ENCODE measurements at places on chromosomes 2 and 18.

- no peak for DNase-seq
Measured at GRCh38 chr2:134540990-134541389, 177.8 kb downstream of the TMEM163 start.

DNA sequence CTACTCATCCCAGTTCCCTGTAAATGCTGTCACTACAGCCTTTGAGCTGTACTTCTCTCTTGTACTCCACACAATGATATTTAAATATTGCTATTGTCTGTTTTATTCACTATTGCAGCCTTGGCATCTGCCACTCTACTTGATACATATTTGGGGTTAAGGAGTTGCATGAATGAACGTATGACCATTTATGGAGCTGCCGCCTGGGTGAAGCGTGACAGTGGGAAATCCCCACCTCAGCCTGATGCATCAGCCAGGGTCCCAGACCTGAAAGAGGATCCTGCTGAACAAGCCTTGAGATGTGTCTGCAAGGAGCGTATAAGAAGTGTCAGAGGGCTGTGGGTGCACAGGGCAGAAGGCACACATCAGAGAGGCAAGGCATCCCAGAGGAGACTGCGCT, 39.1 kb downstream of the MRPL35 start:
- no peak for DNase-seq

DNA sequence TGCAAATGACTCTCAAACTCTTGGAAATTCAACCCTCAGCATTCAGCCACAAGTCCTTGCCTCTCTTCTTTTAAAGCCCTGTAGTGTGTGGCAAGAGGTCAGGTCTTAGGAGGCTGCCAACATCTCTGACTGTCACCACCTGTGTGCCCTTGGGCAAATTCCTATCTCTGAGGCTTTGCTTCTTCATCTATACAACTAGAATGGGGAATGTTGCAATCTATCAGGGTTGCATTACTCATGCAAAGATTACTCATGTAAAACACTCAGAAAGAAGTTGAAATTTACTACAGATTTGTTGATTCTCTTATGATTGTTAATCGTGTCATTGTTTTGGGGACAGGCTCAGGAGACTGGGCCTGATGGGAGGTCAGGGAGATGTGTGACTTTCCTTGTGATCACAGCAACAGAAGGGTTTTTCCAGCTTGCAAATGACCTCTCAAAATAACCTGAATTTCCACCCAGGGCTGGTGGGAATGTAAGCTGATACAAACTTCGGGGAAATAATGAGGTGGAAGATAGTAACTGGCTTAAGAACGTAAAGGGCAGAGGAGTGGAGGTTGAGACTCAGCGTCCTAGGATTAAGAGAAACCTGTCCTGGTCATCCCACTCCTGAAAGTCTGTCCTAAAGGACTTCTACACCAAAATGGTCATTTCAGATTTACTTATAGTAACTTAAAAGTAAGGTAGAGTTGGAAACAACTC, 32.1 kb upstream of the SIGLEC15 start:
- DNase-seq: peak; percentile 80

DNA sequence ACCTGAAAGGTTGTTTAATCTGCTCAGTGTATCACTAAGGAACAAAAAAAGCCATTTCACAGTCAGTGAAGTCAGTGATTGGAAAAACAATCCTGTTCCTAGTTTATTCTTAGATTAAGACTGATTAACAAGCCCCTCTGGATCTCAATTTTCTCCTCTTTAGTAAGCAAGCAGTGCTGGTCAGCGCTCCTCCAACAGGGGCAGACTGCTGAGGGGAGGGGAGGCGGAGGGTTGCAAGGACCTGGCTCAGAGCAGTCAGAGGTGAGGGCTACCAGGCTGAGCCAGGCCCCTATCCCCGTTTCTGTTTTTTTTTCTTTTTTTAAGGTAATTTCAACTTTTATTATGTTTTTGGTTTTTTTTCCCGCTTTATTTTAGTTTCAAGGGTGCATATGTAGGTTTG, 24.7 kb upstream of the KCNS3 start:
- DNase-seq: no peak

GRCh38 chr18:59627414-59627813, 69.8 kb downstream of the CCBE1 start:
- no peak for DNase-seq

DNA sequence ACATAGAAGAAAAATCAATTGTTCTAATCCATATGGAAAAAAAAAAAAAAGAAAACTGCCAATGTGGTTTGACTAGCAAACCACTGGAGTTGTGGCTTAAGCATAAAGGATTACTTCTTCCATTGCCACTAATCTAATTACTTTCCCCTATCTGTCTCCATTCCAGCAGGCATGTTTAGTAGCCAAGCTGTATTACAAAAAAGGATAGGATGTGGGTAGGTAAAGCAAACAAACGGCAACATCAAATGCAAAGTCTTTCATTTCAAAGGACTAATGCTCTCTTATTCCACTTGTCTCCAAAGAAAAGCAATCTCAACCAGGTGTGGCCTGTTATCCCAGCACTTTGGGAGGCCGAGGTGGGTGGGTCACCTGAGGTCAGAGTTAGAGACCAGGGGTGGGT, 36.5 kb downstream of the SLC8A1 start:
- DNase-seq: no peak

- DNase-seq: no peak
Measured at GRCh38 chr2:231370429-231370748, 25.1 kb upstream of the B3GNT7 start.

- no peak for DNase-seq
Measured at GRCh38 chr18:10442551-10442971, 11.9 kb upstream of the APCDD1 start.

- DNase-seq: no peak
Measured at GRCh38 chr2:88232074-88232782, 62.1 kb downstream of the THNSL2 start.

DNA sequence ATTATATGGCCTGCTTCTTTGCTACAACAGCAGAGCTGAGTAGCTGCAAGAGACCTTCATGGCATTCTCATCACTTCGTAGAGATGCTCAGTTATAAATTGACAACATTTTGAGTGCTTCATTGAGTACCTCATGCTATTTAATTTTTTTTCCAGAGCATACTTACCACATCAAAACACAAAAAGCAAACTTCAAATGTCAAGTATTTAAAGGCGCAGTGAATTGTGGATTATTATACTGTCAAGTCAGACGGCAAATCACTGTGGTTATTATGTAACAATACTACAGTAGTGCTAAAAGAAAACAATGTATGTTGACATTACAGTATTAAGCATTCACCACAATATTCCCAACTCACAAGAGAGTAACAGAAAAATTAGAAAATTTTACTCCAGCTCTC, 12.5 kb downstream of the ZC3H8 start:
- no peak for DNase-seq

GRCh38 chr2:48719480-48720177, 35.9 kb downstream of the LHCGR start:
- no peak for DNase-seq

- DNase-seq: no peak
Measured at GRCh38 chr18:55999641-56000040, 411.6 kb upstream of the TCF4 start.

DNA sequence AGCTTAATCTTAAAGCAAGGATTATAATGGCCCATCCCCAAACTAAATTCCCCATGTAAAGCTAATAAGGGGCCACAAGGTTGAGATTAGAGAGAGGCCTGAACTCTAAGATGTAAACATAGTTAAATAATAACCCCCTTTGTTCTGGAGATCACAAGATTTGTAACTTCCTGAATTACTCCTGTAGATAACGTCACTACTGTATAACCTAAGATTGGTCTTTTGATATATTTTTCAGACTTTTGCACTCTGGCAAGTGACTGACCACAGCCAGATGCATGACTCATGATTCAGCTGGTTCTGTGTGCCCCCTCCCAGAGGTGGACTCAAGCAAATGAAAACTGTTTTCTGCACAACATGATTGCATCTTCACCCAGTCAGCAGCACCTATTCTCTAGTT, 686.0 kb upstream of the DDX18 start:
- DNase-seq: no peak

GRCh38 chr18:76687304-76687962, 134.9 kb upstream of the ZNF236 start:
- no peak for DNase-seq

- DNase-seq: no peak
Measured at GRCh38 chr2:204183608-204184007, 247.0 kb downstream of the ICOS start.

DNA sequence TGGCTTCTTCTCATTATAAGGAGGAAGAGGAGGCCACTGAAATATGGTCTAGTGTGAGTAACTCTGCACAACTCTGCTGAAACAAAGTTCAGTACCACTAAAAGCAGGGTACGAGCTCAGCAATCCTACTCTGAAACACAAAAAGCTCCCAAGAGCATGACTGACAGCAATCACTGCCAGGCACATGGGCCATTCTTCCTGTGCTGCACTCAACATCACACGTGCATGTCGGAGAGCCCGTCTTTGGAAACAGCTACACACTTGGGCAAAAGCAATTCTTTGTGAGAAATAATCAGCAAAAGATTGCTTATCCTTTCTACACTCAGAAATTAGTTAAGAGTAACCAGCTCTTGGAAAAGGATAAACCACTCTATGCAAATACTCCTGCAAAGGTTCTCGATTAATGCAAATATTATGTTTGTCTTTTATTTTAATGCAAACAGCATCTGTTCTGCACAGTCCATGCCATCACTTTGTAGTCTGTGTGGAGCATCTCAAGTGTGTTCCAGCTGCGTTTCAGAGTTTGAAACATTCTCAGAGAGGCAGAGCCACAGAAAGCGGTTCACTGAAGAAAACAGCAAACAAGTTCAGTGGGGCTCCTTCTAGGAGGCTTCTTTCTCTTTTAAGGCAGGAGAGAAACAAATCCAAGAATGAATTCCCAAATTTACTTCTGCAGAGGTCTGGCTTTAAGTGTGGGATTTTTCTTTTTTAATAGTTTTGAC, 145.0 kb downstream of the HDAC4 start:
- no peak for DNase-seq

DNA sequence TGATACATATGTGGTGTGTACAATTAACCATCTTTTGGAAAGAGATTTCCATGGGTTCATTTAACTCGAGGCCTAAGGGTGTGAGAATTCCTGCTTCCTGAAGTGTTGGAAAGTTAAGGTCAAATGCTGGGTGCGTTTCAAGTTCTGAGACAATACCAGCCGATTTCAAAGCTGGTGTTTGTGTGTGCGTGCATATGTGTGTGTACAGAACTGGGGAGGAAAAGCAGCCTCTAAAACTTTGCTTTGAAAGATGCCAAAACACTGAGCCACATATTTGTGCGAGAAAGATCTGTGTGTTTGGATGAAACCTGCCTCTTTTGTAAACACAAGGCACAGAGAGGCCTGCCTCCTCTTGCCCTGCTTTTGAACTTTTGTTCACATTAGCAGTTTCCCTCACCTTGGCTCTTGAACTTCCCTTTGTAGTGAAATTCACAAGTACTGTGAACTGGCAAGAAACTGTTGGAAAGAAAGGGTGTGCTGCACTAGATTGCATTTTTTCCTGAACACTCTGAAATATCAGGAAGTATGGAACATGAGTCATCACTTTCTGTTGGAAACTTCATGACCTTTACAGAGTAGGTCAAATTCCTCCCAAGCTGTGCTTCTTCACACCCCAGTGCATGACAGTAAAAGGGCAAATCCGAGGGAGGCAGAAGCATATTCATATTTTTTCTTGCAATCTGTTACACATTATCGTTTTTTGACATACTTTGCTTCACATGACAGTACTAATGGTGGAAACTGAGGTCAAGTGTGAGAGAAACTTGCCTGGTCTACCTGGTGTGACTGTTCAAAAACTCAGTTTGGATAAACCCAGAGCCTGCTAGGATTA, 20.0 kb upstream of the CAVIN2 start:
- DNase-seq: peak; percentile 74

- peak; percentile 39 for DNase-seq
Measured at GRCh38 chr2:39620067-39620466, 45.6 kb upstream of the TMEM178A start.

GRCh38 chr2:58767828-58768714, 526.9 kb upstream of the FANCL start:
- DNase-seq: no peak

GRCh38 chr18:30081122-30081521, 961.4 kb downstream of the DSC3 start:
- DNase-seq: no peak

GRCh38 chr2:64524604-64525316, 632 bp downstream of the AFTPH start:
- DNase-seq: no peak

DNA sequence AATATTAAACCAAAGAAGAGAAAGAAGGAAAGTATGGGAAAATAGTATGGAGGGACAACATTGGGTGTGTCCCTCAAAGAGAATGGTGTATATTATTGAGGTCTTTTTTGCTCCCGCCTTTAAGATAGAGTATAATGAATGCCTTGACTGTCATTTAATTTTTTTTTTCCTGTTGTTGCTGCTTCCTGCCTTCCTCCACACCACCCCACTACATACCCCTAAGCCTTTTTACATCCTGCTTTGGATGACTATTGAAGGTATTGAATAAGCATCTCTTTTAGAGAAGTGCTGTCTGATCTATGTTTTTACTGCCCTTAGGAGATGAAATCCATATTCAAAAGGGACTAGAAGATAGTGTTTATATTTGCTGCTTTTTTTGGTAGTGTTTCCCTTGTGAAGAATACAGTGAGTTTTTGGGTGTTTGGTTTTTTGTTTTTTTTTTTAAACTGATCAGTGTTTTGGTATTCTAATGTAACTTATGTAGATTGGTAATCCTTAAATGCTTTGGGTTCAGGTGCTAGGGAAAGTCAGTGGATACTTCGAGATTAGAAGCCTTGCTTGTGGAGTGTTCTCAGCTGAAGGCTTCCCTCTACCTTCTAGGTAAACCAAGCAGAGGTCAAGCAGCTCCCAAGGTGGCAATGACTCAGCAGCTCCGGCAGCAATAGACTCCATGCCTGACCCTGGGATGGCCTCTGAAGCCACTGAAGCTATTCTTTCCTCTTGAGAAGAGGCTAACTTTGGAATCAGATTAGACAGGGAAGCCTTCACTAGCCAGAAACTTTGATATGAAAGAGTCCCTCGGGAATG, 5.0 kb downstream of the FZD7 start:
- DNase-seq: no peak

DNA sequence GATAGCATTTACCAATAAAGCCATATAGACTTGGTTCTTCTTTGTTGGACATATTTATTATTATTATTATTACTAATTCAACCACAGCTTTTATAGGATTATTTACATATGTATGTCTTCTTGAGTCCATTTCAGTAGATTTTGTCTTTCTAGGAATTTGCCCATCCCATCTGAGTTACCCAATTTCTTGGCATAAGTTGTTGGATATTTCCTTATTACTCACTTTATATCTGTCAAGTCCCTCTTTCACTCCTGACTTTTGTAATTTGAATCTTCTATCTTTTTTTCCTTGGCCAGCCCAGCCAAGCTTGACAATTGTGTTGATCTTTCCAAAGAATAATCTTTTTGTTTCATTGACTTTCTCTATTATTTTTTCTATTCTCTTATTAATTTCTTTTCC, 543.7 kb downstream of the SUCLG1 start:
- DNase-seq: no peak

- DNase-seq: no peak
Measured at GRCh38 chr2:224764565-224765236, 48.5 kb upstream of the CCDC195 start.

DNA sequence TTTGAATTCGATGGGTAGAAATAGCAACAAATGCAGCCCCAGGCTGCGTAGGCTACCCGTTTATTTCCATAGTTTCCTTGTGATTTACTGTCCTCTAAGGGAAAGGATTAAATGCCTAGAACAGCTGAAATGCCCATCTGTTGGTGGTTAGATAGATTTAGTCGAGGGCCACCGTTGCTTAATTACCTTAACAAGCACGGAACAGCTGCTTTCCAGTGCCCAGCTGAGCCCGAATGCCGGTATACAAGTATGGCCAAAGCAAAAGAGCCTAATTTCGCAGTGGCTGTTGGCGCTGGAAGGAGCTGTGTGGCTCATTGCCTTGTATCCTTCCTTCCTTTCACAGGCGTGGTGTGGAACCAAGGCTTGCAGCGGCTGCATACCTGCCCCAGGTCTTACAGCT, 109.1 kb downstream of the CABLES1 start:
- no peak for DNase-seq

Data from AG09319 (cell line).